H7 (cell line): ENCODE measurements at places on chromosomes 2 and 18. TPM values are rescaled to one million over a fixed set of nuclear protein-coding genes. Genes with fewer than 3 reads are reported as not detected.

Gene IMPACT
- 27.8 and 41.8 TPM in 2 replicates for total RNA-seq

Gene ANKRD44
- 0.76 and 3.2 TPM in 2 replicates for total RNA-seq

Gene GPR45
- 0.15 TPM in 1 of 2 replicates, not detected in the other for total RNA-seq

Gene ANO7
- total RNA-seq = 2.0 and 4.0 TPM in 2 replicates

Gene ST8SIA5
- 0.38 and 0.52 TPM in 2 replicates for total RNA-seq

DNA sequence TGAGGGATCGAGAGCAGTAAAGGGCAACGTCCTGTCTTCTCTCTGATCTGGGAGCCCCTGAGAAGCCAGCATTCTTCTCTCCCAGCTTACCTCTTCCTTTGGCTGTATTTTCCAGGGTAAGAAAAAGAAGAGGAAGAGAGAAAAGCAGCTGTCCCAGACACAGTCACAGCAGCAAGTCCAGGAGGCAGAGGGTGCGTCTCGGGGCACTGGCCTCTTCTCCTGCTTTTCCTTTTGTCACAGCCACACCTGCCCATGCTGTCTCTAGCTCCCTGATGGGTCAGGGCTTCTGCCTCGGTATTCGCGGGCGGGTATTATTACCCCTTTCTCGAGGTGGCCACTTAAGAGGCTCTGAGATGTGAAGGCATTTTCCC, 20.3 kb downstream of the TGOLN2 start:
- no peak for DNase-seq

DNA sequence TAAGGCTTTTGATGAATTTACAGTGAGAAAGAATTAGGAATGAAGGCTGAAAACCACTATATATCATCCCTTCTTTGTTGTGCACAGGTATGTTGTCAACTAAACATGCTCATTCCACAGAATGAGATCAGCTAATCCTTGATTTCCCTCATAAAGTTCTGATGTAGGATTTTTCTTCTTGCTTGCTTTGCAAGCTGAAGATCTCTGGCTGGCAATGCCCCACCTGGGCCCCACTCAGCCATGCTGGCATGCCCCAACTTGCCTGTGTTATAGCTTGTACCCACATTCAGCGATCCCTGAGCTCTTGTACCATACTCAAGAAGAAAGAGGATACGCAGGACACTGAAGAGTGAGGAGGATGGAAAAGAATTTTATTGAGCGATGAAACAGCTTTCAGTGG, 18.0 kb upstream of the SERPINB11 start:
- DNase-seq = no peak

DNA sequence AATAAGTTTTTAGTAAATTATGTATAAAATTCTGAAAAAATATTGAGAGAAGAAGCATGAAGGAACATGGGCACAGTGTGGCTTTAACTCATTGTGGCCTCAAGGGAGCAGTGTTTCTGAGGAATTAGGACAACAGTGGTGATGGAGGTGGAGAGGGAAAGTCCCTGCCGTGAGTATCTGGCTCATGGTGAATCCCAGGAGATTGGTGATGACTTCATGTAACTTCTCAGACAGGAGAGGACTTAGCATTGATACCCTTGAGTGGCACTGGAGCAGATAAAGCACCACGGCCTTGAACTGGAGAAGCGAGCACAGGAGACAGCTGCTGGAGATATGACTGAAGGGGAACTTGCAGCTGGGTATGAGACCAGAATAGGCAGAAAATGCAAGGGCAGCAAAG, 35.0 kb upstream of the LRP1B start:
- peak; percentile 47 for DNase-seq

- DNase-seq = no peak
These were observed 664.9 kb downstream of the KCNJ3 start for GRCh38 chr2:155363349-155363888.

DNA sequence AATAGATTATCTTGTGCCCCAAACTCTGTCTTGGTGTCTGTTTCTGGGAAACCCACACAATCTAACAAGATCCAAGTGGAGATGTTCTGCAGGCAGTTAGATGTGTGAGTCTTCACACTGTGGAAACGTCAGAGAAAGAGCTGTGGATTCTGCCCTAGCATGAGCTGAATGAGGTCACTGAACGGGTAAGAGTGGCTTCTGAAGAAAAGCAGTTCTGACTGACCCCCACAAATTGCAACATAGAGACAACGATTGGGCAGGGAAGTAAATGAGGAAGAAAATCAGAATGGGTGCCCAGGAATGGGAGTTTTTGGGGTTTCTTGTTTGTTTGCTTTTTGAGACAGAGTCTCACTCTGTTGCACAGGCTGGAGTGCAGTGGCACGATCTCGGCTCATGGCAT, 12.9 kb upstream of the RPL37A start:
- no peak for DNase-seq

- peak; percentile 88 for DNase-seq
These were observed 1.1 kb downstream of the GLI2 start for GRCh38 chr2:120736624-120737339.

GRCh38 chr18:8461544-8461943, 147.7 kb upstream of the RAB12 start:
- no peak for DNase-seq
